NCI-H2171 treated with DMSO at 0.1 percent for 48 hours (cell line): ENCODE measurements at places on chromosomes 3 and 15.

DNA sequence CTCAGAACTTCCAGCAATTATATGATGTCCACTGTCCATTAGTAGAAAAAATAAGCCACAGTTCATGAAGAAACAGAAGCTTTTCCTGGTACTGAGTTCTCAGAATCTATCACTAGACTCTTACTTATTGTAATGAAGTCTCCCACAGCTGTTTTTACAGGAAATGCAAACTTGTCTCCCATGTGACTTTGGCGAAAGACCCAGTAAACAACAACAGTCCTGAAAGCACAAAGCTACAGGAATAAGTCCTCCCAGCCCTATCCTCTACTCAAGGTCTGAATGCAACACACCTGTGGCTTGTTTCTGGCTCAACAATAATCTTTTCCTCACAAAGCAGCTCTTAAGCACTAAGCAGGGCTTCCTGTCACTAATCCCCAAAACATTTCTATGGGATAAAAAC, 55.9 kb downstream of the EOMES start:
- no peak for DNase-seq

- no peak for DNase-seq
Observed at GRCh38 chr15:78907577-78907976, 34.9 kb downstream of the MORF4L1 start.

DNA sequence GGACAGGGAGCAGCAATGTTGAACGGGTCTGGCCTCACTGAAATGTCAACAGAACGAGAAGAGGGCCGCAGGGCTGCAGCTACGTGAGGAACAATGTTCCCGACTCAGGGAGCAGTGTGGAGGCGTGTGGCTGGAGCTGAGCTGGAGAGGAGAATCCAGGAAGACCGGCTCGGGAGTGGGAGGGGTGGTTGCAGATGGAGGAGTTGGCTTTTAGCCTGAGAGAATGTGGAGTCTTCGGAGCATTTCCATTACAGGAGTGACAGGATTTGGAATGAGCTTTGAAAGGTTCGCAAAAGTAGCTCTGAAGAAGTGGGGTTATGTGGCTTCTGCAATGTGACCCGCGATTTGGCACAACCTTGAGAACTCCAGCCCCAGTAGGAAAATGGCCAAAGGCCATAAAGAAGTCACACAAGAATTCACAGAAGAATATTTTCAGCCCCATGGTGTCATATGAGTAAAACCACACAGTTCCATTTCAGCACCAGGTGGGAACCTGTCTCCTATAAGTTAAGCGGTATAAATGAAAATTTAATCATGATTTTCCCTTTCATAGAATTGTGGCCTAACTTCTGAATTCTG, 78.8 kb upstream of the NSMCE3 start:
- no peak for DNase-seq

DNA sequence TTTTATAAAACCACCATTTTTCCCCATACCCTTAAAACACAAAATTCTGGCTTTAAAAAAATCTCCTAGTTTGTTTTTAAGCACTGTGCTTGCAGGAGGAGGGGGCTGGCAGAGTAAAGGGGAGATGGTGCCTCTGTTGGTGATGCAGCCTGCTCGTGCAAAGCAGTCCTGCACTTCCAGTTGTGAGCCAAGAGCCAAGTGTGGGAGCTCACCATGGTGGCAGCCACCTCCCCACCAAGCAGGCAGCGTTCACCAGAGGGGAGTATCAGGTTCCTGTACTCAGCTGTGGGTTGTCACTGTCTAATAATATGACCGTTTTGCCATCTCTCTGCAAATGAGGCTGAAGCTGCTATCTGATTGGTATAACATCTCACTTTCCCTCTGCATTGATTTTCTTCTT, 164.8 kb downstream of the SYNPR start:
- peak; percentile 31 for DNase-seq

- DNase-seq = peak; percentile 24
Observed at GRCh38 chr3:39879581-39879980, 70.2 kb downstream of the MYRIP start.

DNA sequence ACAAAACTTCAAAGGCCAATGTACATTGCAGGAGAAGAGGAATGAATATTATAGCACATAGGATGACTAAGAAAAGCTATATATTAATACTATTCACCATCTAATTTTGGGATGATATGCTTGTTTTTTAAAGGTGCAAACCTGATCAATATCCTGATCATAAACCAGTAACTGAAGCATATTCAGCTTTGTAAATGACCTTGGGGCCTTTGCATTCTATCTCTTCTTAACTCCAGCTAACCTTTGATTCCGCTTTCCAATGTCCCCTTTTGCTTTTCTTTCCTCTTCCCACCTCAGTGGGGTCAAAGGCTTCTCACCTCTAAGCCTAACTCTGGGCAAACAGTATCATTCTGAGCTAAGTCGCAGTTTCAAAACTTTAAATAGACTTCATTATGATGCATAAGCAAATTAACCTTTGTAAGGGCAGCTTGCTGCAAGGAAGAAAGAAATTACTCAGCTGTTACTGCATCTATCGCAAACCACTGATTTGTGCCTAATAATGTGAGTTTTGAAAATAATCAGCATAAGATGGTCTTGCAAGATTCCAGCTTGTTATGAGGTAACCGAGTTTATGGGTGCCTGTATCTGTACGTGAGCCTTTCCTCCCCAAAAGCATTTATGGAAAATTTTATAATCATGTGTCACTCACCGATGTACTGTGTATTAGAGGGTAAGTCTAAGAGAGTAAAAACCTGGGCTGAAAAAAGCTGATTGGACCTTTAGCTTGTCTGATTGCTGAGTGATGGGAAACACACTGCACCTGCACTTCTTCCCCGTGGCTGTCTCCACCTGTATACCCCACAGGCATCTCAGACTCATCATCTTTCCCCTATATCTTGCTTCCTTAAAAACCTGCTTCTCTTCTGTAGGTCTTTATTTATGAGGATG, 116.8 kb downstream of the TPRG1 start:
- no peak for DNase-seq

DNA sequence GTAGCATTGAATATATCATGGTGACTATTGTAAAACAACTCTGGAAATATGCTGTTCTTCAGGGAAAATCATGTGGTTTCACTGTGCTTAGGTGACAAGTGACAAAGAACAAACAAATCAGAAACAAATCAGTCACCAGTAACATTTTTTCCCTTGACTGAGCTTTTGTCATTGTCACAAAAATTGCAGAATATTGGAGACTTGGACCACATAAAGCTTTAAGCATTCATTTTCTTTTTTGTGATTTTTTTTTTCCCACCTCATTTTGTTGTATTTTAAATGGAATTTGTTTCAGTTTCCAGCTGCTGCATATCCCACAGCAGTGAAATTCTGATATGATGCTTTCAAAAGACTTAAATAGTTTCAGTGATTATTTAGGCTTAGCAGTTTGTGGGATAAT, 1088.4 kb downstream of the OTOL1 start:
- no peak for DNase-seq

GRCh38 chr3:136787349-136787748, 31.6 kb upstream of the SLC35G2 start:
- DNase-seq = peak; percentile 8

DNA sequence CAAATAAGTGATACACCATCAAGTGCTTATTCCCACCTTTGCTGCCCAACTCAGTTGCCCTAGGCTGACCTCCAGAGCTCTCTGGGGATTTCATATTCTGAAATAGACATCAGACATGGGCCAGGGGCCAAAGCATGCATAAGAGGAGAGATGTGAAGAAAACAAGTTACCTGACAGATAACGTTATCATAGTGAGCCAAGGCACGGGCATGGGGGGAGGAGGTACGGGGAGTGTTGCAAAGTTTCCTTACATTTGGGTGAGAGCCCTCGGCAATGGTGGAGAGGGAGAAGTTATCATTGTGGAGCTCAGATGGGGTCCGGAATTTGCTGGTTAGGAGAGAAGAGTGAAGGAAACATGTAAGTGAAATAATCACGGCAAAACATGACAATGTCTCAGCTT, 9.8 kb downstream of the CSPG5 start:
- no peak for DNase-seq

DNA sequence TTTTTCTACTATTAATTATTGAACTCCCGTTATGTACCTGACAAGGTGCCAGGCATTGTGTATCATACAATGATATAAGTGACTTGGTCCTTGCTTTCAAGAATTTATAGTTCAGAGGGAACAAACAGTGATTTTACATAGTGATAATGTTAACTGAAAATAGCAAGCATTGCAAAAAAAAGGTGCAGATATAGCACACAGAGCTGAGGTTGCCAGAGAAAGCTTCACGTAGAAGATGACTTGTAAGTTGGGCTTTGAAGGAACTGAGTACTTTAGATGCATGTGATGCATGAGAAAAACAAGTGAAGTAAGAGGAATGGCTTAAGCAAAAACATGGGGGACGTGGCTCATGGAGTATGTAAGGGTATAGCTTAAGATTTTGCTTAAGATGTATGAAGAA, 584.5 kb downstream of the NAALADL2 start:
- DNase-seq = no peak

GRCh38 chr15:58595516-58596263, 153.8 kb downstream of the ADAM10 start:
- no peak for DNase-seq

DNA sequence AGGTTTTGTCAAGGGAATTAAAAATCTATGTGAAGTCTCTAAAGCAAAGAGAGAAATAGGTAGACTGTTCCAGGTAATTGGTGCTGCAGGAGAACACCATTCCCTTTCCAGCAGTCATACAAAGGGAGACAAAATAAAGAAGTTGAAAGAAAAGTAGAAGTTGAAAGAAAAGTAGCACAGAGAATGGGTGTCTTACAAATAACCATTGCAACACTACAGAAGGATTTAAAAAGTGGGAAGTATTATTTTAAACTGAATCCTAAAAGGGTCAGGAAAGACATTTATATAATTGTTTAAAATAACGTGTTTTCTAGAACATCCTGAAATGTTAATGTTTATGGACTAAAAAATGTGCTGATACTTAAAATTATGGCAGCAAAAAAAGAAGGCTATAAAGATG, 223.8 kb downstream of the RSRC1 start:
- DNase-seq = no peak

- DNase-seq = no peak
Observed at GRCh38 chr3:197394464-197395321, 96.3 kb upstream of the DLG1 start.

- no peak for DNase-seq
Observed at GRCh38 chr3:11638495-11639358, 5.0 kb downstream of the VGLL4 start.

GRCh38 chr3:142033292-142033691, 116.1 kb downstream of the TFDP2 start:
- no peak for DNase-seq

- no peak for DNase-seq
Observed at GRCh38 chr3:140316868-140317400, 360.9 kb upstream of the TRIM42 start.

GRCh38 chr15:35698966-35699575, 153.1 kb upstream of the DPH6 start:
- DNase-seq = no peak

DNA sequence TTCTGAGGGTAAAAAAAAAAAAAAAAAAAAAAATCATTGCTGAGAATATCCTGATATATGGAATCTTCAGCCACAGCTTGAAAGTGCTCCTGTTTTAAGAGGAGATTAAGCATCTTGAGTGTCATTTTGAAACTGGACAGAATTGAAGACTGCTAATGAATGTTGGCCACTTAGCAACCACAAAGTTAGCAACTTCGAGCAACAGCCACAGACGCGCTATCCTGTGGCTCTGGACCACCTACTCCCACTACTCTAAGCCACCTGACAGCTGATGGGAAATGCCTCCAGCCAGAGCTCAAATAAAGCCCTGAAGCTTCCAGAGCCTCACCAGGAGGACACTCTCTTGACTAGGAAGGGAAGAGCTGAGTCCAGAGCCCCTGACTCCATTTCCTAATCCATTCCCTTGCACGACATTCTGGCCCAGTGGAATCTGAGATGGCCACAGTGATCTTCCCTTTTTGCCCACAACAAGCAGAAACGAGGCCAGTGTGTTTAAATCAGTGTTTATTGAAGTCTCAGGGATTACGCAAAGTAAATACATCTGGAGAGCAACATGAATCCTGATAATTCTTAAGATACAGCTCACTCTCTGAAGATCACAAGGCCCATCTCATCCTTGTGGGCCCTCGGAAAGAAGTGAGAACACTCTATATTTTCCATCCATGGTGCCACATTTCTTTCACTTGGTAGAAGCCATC, 58.6 kb downstream of the TMEM212 start:
- DNase-seq = no peak

- no peak for DNase-seq
Observed at GRCh38 chr15:65987100-65987499, 117.8 kb downstream of the RAB11A start.

DNA sequence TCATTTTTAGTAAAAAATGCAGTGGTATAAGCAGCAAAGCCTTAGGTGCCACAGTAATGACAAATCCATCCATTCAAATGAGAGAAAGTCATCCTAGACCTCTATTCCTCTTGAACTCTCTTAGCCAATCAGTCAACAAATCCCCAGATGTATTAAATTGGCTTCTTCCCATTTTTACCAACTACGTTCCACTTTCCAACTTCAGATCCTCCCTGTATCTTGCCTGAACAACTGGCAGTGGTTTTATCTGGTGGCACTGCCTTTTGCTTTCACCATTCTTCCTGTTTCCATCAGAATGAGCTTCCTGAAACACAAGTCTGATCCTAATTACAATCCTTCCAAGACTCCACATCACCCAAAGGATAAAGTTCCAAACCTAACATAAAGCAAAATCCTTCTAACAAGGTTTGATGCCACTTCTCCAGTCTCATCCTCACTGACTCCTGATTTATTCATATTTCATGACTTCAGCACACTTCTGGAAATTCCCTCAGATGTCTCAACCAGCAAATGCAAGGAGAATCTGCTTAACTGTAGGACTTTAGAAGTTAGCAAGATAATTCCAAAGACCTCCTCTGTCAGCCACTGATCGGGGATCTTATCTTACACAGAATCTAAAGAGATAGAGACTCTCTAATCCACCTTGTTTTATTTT, 69.8 kb upstream of the SLC4A7 start:
- DNase-seq = no peak

GRCh38 chr3:33658991-33659848, 58.8 kb downstream of the CLASP2 start:
- DNase-seq = peak; percentile 91

- DNase-seq = no peak
Observed at GRCh38 chr15:40454904-40455391, 14.2 kb downstream of the BAHD1 start.

DNA sequence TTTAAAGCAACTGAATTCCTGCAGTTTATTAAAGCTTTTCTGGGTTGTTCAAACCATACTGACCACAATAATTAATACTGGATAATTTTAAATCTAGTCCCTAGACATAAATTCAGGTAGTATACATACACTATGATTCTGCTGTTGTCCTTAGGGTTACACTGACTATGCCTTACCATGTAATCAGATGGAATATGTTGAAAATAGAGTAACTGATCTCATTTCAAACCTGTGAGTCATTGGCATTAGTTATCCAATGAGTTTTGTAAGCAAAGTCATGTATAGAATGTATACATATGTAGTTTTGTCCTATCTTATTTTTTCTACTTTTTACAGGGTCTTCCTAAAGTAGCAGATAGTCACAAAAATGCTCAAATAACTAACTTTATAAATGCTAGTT, 517.1 kb upstream of the CCDC54 start:
- no peak for DNase-seq

GRCh38 chr15:71747128-71748083, 62.9 kb upstream of the NR2E3 start:
- DNase-seq = no peak

GRCh38 chr15:64017591-64018163, 28.6 kb downstream of the DAPK2 start:
- DNase-seq = no peak

GRCh38 chr3:25781758-25782594, 1.3 kb downstream of the NGLY1 start:
- no peak for DNase-seq
